ENCODE measurements at places on chromosomes 6 and 20.

DNA sequence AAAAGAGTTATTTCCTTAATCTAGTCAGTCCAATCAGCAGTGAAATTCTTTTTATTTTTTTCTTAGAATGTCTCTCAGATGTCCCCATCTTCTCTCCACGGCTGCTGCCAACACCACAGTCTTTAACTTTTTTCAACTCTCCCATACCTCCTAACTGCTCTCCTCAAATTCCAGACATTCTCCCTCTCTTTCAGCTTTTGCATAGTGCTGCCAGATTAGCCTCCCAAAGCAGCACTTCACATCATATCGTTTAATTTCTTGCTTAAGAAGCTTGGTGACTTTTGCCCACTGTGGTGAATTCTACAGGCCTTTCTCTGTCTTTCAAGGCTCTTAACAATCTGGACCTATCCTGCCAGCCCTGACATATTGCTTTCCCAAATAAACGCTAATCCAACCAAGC, 233.4 kb downstream of the UST start:
- no peak for DNase-seq

- no peak for DNase-seq
Observed at GRCh38 chr20:25676164-25676809, 20.4 kb downstream of the ZNF337 start.

DNA sequence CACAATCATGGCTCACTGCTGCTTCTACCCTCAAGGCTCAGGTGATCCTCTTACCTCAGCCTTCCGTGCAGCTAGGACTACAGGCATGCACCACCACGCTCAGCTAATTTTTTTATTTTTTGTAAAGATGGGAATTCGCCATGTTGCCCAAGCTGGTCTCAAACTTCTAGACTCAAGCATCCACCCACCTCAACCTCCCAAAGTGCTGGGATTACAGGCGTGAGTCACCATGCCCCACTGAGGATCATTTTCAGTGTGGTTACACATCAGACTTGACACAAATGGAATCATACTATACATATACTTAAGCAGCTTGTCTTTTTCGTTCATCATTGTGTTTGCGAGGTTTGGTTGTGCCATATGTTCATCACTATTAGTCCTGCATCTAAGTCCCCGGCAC, 26.6 kb downstream of the ZC3H12D start:
- DNase-seq = no peak

DNA sequence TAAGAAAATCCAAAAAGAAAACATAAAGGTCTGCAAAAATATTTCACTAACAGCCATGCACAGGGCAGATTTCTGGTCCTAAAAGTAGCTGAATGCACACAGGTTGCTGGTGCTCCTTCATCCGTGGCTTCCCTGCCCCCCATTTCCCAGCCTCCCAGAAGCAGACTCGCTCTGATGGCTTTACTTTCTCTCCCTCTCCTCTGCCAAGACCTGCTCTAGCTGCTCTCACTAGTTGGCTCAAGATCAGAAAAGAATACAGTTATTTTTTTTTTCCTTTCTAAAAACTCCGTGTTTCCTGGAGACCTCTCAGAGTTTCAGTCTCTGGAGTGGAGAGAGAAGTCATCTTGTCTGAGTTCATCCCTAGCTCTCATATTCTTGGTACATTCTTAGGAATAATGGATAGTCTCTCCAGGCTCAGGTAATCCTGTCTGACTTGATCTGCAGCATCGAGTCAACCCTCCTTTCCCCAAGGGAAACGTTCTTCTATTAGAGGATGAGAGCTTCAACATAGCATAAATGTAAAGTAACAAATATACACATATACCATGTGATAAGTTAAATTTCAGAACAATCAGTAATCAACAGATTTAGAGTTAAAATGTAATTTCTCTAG, 214.2 kb downstream of the TBC1D7 start:
- DNase-seq = peak; percentile 54

DNA sequence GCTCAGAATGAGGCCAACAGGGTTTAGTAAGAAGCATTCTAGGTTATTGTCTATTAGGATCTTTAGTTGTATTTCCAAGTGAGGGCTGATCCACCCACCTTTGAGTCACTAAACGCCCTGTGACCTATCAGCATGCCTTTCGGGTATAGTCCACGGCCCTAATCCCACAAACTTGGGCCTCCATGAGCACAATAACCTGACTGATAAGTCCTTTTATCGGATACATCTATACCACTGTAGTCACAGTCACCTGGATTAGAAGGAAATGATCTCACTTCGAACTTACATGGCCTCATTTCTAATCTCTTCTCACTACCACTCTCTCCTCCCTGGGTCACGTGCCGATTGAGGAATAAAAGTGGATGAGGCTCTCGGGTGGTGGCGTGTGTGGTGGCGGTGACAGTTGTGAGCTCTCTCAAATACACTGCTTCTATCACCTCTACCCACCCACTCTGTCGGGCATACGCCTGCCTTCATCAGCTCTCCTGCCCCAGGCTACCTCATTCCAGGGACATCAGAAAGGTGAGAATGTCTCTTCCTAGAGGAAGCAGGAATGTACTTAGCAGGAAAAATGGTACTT, 65.2 kb downstream of the TRAM2 start:
- no peak for DNase-seq

DNA sequence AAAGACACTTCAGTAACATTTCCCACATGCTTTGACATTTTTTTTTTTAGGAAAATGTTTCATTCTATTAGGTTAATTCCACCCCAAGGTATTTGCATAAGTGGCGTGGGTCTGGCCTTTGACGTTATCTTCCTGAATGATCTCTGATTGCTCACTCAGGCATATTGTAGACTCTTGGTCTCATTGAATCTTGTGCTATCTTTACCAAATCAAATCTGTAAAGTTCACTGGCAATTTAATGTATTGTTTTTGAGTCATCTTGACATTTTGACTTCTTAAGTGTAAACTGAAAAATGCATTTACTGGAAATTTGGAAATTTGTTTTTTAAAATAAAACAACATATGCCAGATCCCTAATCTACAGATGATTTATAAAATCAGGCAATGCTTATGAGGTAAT, 16.0 kb upstream of the VIP start:
- no peak for DNase-seq

DNA sequence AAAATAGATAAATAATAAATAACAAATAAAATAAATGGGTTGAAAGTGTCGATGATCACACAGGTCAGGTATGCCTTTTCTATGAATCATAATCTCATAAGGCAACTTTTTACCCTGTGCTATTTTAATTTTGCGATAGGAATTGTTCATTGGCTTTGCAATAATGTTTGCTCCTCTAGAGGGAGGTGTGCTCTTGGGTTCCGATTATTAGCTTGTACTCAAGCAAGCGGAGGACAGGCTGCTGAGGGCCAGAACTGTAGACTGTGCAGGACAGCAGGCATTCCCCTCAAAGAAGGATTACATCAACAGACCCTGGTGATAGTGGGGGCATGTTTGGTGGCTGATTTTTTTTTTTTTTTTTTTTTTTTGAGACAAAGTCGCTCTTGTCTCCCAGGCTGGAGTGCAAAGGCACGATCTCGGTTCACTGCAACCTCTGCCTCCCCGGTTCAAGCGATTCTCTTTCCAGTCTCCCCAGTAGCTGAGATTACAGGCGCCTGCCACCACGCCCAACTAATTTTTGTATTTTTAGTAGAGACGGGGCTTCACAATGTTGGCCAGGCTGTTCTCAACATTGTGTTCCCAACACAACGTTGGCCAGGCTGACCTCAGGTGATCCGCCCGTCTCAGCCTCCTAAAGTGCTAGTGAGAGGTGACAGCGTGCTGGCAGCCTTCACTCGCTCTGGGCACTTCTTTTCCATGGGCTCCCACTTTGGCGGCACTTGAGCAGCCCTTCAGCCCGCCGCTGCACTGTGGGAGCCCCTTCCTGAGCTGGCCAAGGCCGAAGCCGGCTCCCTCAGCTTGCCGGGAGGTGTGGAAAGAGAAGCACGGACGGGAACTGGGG, 35.6 kb downstream of the RIOK1 start:
- no peak for DNase-seq

DNA sequence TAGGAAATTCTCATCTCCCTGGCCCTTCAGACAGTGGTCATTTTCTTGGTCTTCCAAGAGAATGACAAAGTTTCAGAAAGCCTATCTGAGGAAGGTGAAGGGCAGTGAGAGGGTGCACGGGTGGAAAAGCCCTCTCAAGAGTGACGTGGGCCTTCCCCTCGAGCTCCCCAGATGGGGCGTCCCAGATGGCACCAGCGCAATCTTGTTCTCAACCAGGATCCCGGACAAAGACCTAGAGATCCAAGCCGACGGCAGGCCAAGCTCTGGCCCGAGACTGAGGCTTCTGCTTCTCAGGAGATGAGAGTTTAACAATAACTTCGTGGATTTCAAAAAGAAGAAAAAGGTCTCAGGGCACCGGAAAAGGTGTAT, 797 bp upstream of the ZNF133 start:
- no peak for DNase-seq

DNA sequence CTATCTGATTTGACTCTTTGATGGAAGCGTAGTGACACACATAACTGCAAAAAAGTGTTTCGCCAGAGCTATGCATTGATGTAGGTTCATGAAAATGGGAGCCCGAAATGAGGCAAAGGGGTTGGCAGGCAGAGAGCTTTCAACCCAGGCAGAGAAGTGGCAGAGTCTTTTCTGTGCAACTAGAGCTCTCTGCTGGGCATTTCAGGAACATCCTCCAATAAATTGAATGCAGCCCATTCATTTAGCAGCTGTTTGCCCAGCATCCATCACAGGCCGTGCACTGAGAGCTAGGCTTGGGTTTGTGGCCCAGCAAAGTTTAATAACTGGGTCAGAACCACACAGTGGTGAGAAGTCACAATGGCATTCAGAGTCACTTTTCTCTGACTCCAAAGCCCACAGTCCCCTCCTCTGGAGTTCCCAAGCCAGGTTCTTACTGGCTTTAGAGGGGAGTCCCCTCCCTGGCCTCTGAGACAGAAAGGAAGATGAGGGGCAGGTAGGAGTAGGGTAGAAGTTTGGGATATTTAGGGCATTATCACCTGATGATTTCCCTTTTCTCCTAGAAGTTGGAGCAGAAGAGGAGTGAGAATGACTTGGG, 31.8 kb upstream of the ELMO2 start:
- no peak for DNase-seq

GRCh38 chr20:22465622-22466446, 118.5 kb downstream of the FOXA2 start:
- DNase-seq = no peak

DNA sequence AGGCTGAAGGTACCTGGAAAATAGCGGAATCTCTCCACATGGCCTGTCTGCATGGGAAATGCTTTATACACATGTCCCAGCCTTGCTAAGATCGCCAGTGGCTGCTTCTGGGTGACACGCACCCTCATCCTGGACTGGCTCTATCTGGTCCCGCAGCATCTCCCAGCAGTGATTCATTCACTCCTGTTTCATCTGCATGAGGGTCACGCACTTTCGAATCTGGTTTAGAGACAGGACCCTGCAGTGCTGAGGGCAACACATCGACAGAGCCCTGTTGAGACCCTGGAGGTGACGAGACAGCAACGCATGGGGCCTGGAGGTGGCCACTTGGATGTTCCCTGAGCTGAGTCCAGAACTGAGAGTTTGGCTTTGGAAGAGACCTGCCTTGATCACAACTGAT, 136.5 kb downstream of the SMOC2 start:
- DNase-seq = no peak

DNA sequence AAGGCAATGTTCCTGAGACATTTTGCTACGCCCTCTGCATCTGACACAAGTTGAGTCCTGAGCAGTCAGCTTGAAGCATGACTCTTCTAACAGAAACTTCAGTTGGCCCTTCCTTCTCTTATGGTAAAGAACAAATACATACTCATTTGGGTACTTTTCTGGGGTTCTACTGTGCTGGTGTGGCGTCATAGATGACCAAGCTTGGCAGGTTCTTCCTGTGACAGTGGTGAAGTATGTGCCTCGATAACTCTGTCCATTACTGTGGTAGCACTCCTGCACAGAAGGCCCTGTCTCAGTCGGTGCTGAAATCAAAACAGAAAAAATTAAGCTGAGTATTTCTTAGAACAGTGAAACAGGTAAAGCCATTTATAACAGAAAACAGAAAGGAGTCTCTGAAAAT, 152.5 kb downstream of the SLC22A3 start:
- DNase-seq = no peak

GRCh38 chr6:148535976-148536375, 193.3 kb downstream of the SASH1 start:
- DNase-seq = no peak

DNA sequence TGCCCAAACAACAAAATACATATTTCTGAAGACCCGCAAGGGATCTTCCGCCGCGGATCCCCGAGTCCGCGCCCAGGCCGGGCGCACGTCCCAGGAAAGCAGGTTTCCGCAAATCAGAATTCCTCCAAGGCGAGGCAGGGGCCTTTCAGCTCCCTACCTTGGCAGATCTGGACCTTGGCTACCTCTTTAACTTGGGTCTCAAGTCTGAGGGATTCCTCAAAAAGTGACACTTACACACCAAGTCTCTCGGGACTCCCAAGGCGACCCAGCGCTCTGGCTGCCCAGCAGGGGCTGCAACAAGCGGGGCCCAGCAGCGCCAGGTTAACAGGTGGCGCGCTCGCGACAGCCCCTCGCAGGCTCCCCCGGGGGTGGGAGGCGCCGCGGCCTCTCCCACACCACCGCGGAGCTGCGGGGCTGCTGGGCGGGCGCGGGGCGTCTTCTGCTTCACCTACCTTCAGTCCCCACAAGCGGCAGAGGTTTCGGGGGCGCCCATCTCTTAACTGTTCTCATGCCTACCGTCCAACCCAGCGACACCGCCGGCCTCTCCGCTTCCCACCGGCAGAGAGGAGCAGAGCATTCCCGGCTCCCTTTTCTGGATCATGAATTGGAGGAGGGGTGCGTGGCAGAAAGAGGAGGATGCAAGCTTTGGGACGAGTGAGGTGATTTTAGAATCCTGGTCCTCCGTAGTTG, 414 bp downstream of the SIM1 start:
- DNase-seq = no peak

- DNase-seq = no peak
Observed at GRCh38 chr6:146785001-146785585, 186.3 kb downstream of the ADGB start.

DNA sequence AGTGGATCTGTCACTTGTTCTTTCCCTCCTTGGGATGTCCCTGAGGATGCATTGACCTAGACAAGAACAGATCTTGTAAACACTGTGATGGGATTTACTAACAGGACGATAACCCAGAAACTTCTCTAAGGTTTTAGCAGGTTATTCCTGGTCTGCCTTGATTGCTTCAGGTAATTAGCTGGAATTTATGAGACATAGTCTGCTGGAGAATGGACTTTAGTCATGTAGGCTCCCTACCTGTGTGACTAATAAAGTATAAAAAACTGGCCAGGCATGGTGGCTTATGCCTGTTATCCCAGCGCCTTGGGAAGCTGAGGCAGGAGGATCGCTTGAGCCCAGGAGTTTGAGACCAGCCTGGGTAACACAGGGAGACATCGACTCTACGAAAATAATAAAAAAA, 96.1 kb downstream of the PAK5 start:
- DNase-seq = no peak

GRCh38 chr6:52403627-52404026, 16.5 kb upstream of the EFHC1 start:
- no peak for DNase-seq

DNA sequence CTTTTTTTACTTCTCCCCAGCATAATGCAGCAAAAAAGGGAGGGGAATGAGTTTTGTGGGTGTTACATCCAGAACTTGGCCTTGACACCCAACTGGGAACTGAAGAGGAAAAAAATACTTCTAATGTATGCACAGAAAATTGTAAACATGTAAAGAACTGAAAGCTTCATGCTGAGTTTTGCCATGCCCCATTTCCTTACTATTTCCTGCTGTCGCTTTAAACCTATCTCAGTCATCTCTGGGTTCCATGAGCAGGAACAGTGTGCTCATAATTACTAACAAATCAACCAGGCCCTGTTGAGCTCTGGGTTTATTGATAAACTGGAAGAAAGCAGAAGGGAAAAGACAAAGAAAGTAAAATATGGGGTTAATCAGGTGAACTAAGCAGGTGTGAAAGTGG, 14.2 kb downstream of the TFAP2B start:
- DNase-seq = no peak
